SIG-M5 (cell line): ENCODE measurements at places on chromosomes 13 and 19.

GRCh38 chr13:30119476-30119875 is 187.9 kb downstream of the KATNAL1 start:
- DNase-seq = no peak

- no peak for DNase-seq
These were observed 25.9 kb downstream of the UBAC2 start for GRCh38 chr13:99226513-99226912.

GRCh38 chr19:33443638-33444561 is 70.4 kb downstream of the CEBPG start:
- no peak for DNase-seq

DNA sequence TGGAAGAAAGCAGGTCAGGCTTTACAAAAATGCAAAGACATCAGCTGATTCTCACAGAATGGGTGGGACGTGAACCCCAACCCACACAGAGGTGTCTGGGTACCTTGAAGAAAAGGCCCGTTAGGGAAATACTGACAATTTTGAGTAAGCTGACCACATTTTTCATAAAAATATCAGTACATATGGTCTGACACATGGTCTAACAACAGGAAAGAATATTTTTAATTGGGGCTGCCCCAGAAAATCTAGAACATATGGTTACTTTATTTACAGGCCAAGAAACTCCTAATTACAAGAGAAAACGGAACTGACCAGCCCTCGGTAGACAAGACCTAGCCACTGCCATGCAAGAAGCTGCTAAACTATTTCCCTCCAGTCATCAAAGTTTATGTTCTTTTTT is 48.7 kb upstream of the ITM2B start:
- no peak for DNase-seq

- DNase-seq = no peak
These were observed 4.6 kb downstream of the FAM187B start for GRCh38 chr19:35223862-35224505.

DNA sequence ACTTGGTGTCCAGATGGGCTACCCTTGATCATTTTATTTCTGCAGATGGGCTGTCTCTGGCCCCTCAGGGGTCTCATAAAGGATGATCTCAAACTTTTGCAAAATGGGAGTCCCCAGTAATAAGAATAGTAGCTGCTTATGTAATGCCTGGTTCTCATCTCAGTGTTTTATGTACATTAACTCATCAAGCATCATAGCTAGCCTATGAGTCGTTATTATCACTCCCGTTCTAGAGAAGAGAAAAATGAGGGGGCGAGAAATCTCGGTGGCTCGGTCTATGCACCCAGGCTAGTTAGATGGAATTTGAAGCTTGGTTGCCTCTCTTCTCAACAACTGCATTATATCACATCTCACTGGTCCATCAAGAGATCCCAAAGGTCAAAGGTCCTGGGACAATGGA is 3.4 kb downstream of the CACNG6 start:
- no peak for DNase-seq

DNA sequence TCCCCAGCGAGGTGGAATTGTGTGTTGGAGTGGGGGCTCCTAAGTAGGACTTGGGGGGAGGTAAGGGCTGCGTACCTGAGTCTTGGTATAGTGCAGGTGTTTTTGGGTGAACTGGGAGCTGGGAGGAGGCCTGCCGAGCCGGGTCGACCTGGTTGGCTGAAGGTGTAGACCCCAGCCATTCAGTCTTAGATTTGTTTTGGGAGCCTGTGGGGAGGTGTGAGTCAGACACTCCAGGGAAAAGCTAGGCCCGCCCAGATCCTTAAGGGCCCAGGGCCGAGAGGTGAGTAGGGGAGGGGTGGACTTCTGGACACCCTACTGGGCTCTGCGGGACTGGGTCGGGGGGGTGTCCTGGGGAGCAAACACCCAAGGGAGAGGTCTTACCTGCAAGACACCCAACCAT is 935 bp downstream of the CRB3 start:
- no peak for DNase-seq
